ENCODE measurements at places on chromosomes 4 and X. TPM values are rescaled to one million over a fixed set of nuclear protein-coding genes. Genes with fewer than 3 reads are reported as not detected.

Gene HERC5
- 2.6 TPM for total RNA-seq

DNA sequence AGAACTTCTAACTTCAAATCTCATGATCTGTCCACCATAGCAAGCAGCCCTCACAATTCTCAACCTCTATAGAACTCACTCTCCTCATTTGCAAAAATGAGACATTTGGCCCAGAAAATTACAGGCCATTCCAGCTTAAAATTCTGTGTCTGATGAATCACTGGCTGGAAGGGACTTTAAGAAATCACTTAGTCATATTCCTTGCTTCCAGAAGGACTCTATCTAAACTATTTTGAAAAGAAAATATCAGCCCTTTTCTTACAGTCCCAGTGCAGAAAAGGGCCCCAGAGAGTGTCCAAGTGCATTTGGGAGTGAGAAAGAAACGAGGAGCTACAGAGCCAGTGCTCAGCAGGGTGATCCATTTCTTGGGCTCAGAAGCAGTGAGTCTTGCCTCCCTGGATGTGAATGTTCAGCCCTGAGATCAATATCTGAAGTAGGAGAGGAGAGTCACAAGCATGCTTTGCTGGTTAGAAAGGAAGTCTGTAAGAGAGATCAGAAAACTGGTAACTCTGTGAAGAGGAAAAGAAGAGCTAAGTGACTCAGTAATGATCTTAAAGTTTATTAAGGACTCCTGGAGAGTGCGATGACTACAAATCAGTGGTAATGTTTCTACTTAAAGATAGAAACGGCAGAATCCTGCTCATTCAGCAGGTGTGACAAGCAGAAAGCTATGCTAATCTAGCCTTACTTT lies 139.8 kb downstream of the PALLD start:
- no peaks in the 10 kb centered on the region for H3K36me3 ChIP-seq
- no peak for DNase-seq
- H3K27me3 ChIP-seq, result no peaks in the 10 kb centered on the region

DNA sequence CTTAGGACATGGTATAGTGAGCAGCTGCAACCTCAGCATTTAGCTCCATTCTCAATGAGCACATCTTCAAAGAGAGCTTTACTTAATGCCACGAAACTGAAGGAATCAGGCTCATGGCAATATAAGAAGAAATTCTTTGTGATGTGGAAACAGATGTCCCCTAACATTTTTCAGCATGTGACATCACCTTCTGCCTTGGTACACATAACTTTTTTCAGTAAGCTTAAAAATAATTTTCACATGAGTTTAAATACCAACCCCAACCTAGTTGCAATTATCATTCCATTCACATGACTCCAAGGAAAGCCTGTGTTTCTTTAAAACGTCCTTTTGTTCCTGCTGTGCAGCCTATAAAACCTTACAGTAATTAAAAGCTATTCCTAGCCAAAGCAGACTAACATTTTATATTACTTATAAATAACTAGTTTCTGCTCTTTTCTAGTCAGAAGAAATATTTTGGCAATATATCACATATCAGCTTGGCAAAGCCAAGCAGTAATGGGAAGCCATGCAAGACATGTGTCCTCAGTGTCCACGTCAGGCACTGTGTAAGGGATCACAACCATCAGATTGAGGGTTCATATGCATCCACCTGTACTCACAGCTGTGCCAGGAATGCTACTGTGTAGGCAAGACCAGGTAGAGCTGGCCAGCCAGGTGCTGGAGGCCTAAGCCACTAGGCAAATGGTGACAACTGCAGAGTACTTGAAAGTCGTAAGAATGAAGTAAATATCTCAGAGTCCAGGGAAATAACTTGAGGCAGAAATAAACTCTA lies 466.6 kb downstream of the INPP4B start:
- DNase-seq, result no peak
- H3K4me3 ChIP-seq, result no peak overlapping the region
- H3K27ac ChIP-seq, result peak overlapping the region; percentile 57
- H3K4me1 ChIP-seq, result peaks cover 63% of the 10 kb centered on the region

Gene DCAF12L2
- total RNA-seq, result 0.11 TPM

Gene ATOH1
- not detected for total RNA-seq

DNA sequence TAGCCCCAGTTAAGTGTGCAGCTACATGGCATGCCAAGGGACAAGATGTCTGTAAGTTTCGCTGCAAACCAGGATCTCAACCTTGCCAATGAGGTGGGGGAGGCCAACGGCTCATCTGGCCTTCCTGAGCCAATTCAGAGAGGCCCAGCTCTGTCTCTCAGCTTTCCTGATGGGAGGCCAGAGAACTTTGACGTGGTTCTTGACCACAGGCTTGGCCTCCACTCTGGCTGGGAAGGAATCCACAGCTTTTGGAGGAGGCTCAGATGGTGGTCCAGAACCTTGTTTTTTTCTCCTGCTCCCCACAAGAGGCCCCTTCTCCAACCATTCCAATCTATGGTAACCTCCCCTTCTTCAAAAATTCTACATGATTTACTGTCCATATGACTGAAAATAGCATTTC lies 9.8 kb downstream of the CAPN6 start:
- H3K27me3 ChIP-seq, result no peaks in the 10 kb centered on the region
- DNase-seq, result no peak
- no peak overlapping the region for H3K27ac ChIP-seq

DNA sequence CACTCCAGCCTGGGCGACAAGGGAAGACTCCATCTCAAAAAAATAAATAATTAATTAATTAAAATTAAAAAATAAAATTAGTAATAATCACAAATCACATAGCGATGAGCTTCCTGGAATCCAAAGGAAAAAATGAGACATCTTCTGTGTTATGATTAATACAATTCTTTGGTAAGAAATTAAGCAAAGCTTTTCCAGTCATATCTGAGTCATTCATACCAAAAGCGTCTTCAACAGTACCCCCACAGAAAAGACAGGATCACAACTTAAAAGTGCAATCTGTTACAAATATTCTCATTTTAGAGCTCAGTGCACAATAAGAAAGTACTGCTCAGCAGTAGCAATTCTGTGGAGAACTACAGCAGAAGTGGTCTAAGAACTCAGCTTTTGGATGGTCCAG lies 168.5 kb upstream of the MXRA5 start:
- no peak for DNase-seq
- H3K36me3 ChIP-seq, result no peaks in the 10 kb centered on the region
- H3K27ac ChIP-seq, result no peak overlapping the region
- no peak overlapping the region for H3K4me3 ChIP-seq

Gene LRIT3
- not detected for total RNA-seq

Data from left ventricle myocardium inferior (tissue), 1 donor.